Stimulated activated CD8-positive, alpha-beta memory T cell treated with anti-CD3 and anti-CD28 coated beads, Interleukin-12 subunit alpha, Interleukin-12 subunit beta, amount 100 ng/mL, for 1 hour (primary cell): ENCODE measurements at places on chromosomes 1 and 21.

DNA sequence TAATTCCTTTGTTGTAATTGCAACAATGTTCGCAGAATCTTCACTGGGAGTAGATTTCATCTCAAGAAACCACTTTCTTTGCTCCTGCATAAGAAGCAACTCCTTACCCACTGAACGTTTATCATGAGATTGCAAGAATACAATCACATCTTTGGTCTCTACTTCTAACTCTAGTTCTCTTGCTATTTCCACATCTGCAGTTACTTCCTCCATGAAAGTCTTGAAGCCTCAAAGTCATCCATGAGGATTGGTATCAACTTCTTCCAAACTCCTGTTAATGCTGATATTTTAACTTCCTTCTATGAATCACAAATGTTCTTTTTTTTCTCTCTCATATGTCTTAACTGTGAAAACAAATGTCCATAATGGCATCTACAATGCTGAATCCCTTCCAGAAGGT, 118.6 kb upstream of the RAB4A start:
- DNase-seq = no peak

GRCh38 chr1:192011525-192011924, 146.7 kb upstream of the RGS18 start:
- no peak for DNase-seq

- DNase-seq = no peak
These were observed 48.0 kb downstream of the CAPN8 start for GRCh38 chr1:223617323-223618070.

- no peak for DNase-seq
These were observed 5.4 kb upstream of the PAFAH2 start for GRCh38 chr1:26003262-26003661.

GRCh38 chr1:200973937-200974657, 49.4 kb downstream of the KIF21B start:
- no peak for DNase-seq

- DNase-seq = no peak
These were observed 10.5 kb downstream of the SERINC2 start for GRCh38 chr1:31423418-31423947.

DNA sequence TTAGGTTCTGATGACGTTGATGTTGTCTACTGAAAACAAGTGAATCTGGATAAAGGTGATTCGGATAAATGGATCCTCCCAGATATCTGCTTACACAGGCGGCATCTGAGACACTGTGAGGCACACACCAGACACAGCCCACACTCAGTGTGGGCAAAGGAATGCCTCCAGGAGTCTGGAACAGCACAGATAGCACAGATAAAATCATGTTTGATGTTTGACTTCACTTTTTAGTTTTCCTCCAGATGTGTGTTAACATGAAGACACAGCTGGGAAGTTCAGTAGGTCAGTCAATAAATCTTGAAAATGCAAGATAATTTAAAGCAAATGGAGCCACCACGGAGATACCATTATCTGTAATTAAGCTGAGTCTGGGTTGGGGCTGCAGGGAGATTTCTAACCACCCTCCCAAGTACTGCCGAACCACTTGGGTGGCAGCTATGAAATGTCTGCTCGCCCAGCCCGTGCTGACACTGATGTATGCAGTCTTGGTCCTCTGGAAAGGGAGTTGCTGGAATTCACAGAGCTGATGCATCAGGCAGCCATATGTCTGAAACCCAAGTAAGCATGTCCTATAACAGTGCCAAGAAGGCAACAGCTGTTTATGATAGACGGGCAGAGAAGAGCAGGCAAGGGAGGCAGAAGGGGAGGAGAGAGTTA, 11.7 kb downstream of the CAPN9 start:
- no peak for DNase-seq
